H9 (cell line): ENCODE measurements at places on chromosomes 1 and 21. TPM values are rescaled to one million over a fixed set of nuclear protein-coding genes. Genes with fewer than 3 reads are reported as not detected.

Gene OR10J1
- total RNA-seq = not detected in 2 replicates

Gene APCS
- not detected in 2 replicates for total RNA-seq

Gene CYP4A22
- not detected in 2 replicates for total RNA-seq

Gene ADGRB2
- 10.7 and 10.9 TPM in 2 replicates for total RNA-seq

Gene KCNE1
- 0.13 and 0.28 TPM in 2 replicates for total RNA-seq

Gene ANXA9
- total RNA-seq = 0.81 and 0.92 TPM in 2 replicates

Gene PTGFRN
- total RNA-seq = 26.3 and 31.7 TPM in 2 replicates

Gene CELA2A
- not detected in 2 replicates for total RNA-seq

Gene PRELP
- 0.07 and 0.09 TPM in 2 replicates for total RNA-seq

Gene NCAM2
- total RNA-seq = 2.2 and 2.6 TPM in 2 replicates

Gene HRNR
- total RNA-seq = not detected in 2 replicates

Gene TMEM200B
- 12.6 and 12.9 TPM in 2 replicates for total RNA-seq

Gene S100A14
- 0.63 and 0.66 TPM in 2 replicates for total RNA-seq

Gene UBE2U
- not detected in 2 replicates for total RNA-seq

Gene FNDC5
- 4.5 and 5.9 TPM in 2 replicates for total RNA-seq

Gene PGBD5
- total RNA-seq = 19.0 and 19.1 TPM in 2 replicates

Gene NHLH1
- 1.3 and 1.5 TPM in 2 replicates for total RNA-seq

Gene MCOLN3
- 10.6 and 10.8 TPM in 2 replicates for total RNA-seq

Gene BMP8B
- total RNA-seq = 0.33 and 0.42 TPM in 2 replicates

Gene KCNE2
- total RNA-seq = 0.29 TPM in 1 of 2 replicates, not detected in the other

Gene LIN28A
- 1,267 and 1,289 TPM in 2 replicates for total RNA-seq

Gene FAM131C
- total RNA-seq = 0.48 and 0.61 TPM in 2 replicates

Gene LAD1
- total RNA-seq = 29.0 and 30.1 TPM in 2 replicates

Gene BEND5
- 4.8 and 5.6 TPM in 2 replicates for total RNA-seq

Gene AQP10
- total RNA-seq = not detected in 2 replicates
